ENCODE measurements at places on chromosomes 12 and 14.
A peak's percentile ranks its signal among the peaks of the same experiment; 100 is the strongest.

DNA sequence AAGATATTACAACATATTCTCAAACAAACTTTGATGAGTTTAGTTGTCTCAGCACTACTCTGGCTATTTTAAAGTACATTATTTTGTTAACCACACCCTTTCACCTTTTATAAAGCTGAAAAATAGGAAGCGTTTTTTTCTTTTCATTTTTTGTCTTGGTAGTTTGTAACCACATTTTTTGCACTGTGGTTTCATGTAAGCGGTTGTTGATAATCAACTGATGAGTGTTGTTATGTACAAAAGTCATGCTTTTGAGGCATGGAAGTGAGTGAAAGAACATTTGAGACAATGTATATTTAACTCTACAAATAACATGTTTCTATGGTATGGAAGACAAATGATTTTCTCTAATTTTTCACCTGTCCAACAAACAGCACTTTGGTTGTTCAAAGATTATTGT is 52.1 kb upstream of the ATP2B1 start:
- DNase-seq = no peak

DNA sequence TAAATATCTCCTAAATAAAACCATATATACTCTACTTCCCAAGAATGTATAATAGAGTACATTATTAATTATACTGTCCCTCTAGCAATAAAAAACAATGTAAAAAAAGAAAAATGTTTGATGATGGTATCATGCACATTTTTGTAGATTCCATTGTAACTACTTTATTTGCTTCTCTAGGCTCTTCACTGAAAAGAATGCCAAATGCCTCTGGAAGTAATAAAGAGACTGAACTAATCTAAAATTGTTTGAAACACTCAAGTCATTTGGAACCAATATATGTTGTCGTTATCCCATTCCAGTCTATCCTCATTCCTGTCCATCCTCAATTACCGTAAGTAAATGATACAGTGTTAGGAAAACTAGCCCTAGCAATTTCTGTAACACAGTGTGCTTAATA is 233.6 kb downstream of the C12orf50 start:
- no peak for DNase-seq

- no peak for DNase-seq
Measured at GRCh38 chr12:68886636-68887572, 46.1 kb downstream of the CPM start.

GRCh38 chr14:95211721-95212504 is 54.6 kb upstream of the DICER1 start:
- DNase-seq = no peak

DNA sequence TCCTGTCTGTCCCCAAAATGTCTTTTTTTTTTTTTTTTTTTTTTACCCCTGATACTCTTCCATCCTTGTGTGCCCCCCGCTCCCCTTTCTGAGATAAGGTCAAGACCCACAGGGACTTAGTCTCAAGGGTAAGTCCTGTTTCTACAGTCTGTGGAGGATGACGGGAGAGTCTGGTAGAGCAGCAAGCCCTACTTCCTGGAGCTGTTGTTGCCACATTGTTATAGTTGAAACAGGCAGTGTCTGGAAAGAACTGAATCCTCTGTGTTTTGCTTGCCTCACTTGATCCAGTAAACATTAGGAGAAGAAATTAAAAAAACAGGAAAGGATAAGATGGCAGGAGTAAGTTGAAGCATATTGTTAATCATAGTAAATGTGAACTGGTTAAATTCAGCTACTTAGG is 45.5 kb downstream of the ZNF664 start:
- DNase-seq = no peak

GRCh38 chr14:85301506-85301905 is 228.4 kb upstream of the FLRT2 start:
- DNase-seq = no peak

GRCh38 chr14:30420515-30420914 is 138.4 kb upstream of the G2E3 start:
- no peak for DNase-seq

DNA sequence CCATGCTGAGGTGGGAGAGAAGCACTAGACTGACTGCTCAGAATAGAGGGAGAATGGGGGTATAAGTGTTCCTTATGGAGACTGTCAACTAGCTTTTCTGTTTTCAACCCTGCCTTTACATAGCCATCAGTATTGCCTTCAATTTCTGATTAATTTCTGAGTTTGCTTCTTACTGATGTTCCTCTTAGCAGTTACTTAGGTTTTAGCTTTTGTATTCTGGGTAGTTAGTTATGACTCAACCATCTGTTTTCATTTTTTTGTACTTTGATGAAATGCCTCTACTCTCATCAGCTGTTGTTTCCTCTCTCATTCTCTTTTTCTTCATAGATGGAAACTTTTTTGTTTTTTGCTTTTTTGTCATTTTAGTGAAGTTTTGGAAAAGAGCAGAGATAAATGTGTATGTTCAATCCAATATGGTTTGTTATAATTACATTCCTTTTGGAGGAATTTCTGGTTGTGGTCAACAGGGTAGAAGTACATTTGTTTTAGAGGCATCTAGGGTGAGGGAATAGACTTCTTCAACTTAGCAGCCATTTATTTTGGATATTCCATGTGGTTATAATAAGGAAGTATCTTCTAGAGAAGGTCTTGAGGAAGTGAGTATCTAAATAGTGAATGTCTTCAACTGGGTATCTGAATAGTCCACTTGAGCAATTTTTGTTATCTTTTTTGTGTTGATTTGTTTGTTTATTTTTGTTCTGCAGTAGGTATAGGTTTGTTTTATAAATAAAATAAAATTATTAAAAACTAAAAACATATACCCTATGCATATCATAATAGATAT is 29.6 kb downstream of the PMCH start:
- no peak for DNase-seq

GRCh38 chr12:91099341-91099740 is 12.0 kb downstream of the LUM start:
- no peak for DNase-seq

- DNase-seq = peak; percentile 49
Measured at GRCh38 chr14:54881761-54882401, 20.7 kb downstream of the GCH1 start.

DNA sequence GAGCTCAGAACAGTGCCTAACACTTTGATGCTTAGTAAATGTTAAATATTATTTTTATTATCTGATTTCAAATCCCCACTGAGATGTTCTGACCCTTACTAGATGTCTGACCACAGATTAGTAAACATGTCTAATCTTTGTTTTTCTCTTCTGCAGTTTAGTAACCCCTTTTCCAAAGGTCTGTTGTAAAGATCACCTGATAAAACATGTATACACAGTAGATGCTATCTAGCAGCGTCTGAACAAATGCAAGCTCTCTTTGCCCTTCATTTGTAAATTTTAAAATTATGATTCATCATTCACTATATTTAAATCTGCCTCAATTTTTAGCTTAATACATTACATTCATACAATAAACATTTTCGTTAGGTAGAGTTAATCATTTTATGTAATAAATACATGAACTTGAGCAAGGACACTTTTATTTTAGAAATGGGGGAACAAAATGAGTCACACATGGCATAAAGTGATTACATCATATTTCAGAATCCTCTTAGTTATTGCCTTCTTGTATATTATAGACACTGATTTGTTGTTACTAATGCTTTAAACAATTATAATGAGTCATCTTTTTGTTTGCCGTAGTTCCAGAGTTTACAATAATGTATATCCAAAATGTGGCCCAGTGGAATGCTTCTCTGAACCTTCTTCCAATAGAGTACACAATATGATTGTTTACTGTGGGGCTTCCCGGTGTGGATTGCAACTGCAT is 1.7 kb upstream of the OR4K5 start:
- DNase-seq = no peak

DNA sequence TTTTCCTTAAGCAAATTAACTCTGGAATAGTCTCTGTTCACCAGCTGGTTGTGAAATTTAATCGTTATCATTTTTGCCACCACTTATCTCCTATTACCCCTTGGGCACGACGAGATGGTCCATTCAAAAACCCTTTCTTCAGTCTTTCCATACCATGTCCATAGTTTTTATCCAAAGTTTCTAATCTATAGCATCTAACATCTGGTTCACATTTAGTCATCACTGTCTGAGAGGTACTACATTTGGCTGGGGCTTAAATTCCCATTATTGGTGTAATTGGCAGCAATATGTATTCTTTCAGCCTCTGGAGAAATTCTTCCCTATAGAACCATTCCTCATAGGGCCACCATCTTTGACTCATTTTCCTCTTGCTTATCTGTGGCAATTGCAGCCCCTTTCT is 163.5 kb downstream of the CCER1 start:
- DNase-seq = no peak

DNA sequence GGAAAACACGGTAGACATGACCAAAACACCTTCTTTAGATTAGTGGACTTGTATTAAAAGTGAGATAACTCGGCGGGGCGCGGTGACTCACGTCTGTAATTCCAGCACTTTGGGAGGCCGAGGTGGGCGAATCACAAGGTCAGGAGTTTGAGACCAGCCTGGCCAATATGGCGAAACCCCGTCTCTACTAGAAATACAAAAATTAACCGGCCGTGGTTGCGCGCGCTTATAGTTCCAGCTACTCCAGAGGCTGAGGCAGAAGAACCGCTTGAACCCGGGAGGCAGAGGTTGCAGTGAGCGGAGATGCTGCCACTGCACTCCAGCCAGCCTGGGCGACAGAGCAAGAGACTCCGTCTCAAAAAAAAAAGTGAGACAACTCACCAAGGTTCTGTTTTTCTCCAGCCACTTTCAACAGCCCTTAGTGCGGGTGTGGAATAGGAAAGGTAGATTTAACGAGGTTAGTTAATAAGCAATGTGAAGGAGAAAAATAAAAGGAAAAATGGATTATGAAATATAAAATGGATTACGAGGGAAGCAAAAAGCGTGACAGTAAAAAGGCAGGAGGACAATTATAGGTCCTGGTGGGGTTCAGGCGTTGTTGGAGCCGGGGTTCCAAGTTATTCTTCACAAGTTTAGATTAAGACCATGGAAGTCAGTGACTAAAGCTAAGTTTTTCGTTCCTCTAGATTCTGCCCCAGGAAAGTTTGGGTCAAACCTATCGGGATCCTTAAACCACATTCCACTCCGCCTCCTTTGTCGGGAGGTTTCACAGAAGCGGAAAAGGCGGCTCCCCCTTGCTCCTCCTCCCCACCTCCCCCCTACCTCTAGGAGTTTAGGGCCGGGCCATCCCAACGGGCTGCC is 534 bp downstream of the PPP2R3C start:
- DNase-seq = no peak

GRCh38 chr12:10196210-10196609 is 16.5 kb upstream of the GABARAPL1 start:
- DNase-seq = peak; percentile 19

DNA sequence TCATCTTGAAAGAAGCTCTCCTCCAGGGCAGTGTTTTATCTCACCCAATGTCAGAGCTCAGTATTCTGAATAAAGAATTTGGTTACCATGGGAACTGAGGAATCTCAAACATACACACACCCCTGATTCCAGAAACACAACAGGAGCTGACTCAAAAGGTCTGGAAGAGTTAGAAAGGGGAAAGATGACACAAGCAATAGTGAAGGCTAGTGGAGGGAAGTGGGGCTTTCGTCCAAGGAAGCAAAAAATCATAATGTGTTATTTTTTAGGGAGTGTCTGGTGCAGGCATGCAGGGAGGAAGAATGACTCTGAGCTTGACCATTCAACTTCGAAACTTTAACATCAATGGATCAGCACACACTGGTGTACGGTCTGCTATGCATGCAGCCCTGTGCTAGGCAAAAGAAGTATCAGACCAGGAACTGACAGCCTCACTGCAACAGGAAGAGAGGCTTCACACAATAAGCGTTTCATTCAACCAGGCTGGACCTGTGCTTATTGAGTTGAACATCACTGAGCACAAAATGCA is 20.3 kb downstream of the HEBP1 start:
- no peak for DNase-seq

GRCh38 chr12:78420991-78421390 is 443.6 kb upstream of the SYT1 start:
- DNase-seq = no peak

DNA sequence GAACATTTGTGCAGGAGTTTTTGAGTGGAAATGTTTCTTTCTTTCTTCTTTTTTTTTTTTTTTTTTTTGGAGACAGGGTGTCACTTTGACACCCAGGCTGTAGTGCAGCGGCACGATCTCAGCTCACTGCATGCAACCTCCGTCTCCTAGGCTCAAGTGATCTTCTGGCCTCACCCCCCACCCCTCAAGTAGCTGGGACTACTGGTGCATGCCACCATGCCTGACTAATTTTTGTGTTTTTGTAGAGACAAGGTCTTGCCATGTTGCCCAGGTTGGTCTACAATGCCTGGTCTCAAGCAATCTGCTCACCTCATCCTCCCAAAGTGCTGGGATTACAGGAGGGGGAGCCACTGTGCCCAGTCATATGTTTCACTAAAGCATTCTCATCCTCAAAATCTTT is 69.2 kb upstream of the BCAT1 start:
- DNase-seq = no peak

DNA sequence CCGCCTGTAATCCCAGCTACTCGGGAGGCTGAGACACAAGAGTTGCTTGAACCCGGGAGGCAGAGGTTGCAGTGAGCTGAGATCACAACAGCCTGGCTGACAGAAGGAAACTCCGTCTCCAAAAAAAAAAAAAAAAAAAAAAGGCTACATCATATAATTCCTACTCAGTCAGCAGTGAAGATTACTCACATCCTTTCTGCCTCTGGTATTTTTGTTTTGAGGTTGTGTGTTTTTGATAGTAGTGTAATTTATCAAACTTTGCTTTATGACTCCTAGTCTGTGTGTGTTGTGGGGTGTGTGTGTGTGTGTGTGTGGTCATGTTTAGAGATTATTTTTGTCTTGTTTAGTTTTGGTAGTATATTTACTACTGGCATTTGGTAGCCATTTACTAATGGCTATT is 29.8 kb upstream of the DLGAP5 start:
- DNase-seq = no peak

GRCh38 chr12:92070054-92070863 is 75.4 kb downstream of the BTG1 start:
- no peak for DNase-seq

DNA sequence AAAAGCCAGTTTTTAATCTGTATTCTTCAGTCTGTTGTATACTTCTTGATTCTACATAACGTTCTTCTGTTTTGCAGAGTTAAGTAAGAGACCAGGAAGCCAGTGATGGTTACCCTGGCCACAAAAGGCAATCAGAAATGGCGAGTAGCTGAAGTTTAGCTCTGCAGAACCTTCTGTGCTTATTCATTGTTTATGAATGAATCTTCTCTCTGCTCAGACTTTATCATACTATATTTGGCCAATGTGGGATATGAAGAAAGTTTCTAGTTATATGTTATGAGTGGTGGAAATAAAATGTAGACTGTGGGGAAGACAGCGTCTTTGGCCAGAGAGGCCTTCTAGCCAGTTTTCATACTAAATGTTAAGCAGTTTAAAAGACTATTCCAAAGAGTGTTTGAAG is 249.9 kb upstream of the RGS6 start:
- no peak for DNase-seq
